ENCODE measurements at places on chromosomes 6 and 20.

DNA sequence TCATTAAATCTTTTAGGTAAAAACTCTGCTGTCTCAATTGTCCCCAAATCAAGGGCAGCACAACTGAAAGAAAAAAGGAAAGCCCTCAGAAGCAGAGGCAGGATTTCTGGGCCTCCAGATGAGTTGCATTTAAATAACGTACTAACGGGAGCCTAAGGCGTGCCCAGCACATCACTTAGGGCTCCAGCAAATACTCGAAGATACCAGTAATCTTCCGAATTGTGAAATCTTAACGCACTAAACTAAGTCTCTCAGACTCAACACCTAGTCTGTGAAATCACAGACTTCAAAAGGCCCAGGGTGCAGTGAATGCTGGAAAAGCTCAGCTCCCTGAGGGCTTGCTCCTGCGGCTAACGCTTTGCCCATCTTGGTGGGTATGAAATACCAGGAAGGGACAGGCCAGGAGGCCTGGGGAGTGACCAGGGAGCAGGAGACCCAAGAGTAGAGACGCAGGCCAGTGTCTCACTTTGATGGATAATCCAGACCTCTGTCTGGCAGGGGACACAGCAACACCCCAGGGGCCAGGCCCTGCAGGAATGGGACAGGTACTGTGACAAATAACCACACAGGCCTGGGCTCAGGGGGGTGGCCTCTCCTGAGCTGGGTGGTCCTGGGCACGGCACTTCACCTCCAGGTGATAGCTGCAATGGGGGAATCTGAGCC is 36.4 kb downstream of the RRBP1 start:
- no peak for DNase-seq

- DNase-seq: no peak
Observed at GRCh38 chr6:79635232-79635543, 4.1 kb downstream of the SH3BGRL2 start.

GRCh38 chr6:122755901-122756300 is 23.6 kb upstream of the FABP7 start:
- no peak for DNase-seq

GRCh38 chr20:16747291-16747811 is 807 bp upstream of the OTOR start:
- DNase-seq: no peak

GRCh38 chr6:1472643-1473042 is 83.3 kb downstream of the FOXF2 start:
- no peak for DNase-seq

- DNase-seq: no peak
Observed at GRCh38 chr6:161676586-161676985, 402.7 kb upstream of the AGPAT4 start.

GRCh38 chr6:3139090-3139903 is 18.0 kb downstream of the TUBB2A start:
- peak; percentile 96 for DNase-seq

GRCh38 chr6:95578106-95578410 is 723 bp downstream of the MANEA start:
- no peak for DNase-seq

DNA sequence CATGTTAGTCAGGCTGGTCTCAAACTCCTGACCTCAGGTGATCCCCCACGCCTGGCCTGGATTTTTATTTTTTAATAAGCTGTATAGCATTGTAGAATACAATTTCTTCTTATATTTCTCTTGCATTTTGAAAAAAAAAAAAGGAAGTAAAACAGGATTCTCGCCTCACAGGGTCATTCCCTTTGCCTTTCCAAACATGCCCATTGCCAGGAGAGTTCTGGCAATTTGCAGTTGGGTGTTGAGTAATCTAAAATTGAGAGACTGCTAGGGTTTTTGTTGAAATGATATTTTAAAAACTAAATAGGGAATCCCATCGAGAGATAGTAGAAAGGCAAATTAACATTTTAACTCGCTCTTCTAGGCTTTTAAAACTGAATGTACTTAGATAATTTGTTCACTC is 196.1 kb downstream of the JARID2 start:
- no peak for DNase-seq
